CD4-positive, alpha-beta T cell (primary cell): ENCODE measurements at places on chromosomes 5 and 9.
A peak's percentile ranks its signal among the peaks of the same experiment; 100 is the strongest.

DNA sequence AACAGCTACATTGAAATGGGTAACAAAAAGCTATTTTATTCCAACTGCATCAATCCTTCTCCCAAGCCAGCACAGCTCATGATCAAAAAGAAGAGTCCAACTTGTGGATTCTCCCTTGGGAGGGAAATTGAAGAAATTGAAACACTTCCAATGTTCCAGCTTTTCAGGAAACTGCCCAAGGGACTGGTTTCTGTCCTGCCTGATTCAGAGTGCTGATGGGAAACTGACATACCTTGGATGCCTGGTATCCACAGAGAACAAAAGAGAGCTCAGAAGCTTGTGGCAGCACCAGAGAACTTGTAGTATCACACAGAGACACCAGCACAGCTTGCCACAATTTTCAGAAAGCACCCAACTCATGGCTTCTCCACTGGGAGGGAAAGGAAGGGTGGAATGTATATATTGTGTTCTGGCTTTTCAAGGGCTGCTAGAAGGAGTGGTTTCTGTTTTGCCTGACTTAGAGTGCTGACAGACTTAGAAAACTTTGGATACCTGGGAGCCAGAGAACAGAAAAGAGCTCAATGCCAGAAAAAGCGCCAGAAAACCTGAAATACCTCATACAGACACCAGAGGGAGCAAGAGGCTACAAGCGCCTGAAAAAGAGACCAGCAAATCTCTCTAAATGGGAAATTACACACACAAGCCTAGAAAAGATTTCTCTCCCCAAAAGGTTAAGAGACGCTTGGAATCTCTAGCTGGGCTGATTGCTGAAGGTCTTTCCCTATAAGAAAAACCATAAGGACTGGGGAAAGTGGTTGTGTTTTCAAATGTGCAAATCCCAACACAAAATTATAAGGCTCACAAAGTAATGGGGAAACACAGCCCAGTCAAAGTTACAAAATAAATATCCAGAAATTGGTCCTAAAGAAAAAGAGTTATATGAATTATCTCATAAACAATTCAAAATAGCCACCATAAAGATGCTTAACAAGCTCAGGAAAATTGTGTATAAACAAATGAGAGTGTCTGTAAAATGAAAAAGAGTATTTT, 178.8 kb downstream of the SPOCK1 start:
- no peak for DNase-seq

GRCh38 chr5:56422076-56422762, 189.1 kb upstream of the ANKRD55 start:
- no peak for DNase-seq

DNA sequence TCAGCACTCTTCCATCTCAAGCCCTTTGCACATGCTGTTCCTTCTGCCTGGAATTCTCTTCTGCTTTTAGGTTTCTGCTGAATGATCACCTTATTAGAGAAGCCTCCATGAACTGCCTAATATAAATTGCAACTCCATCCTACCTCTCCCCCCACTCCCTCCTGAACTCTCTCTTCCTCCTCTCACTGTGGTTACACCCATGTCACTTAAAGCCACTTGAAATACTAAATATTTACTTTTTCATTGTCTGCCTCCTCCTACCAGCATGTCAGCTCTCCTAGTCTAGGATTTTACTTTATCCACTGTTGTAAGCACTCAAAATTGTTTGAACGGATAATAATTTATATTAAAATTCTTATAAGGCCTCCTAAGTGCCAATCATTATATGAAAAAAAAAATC, 43.8 kb downstream of the ACTL7B start:
- DNase-seq = no peak

- DNase-seq = no peak
These were observed 43.1 kb upstream of the IGFBPL1 start for GRCh38 chr9:38467404-38467803.

DNA sequence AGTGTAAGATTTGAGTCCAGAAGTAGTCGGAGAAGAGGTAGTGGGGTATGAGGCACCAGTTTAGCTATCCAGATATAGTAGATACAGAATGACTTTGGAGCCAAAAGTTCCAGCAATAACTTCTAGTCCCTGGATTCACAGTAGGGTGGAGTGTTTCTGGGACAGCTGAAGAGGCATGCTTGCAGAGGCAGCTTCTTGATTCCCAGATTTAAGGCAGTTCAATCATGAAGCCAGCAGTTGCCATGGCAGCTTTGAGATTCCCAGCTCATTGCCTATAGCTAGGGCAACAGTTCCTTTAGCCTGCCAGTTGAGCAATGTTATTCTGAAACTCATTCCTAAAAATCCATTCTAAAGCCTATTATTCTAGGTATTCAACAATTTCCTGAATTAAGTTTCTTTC, 79.2 kb downstream of the LIX1 start:
- DNase-seq = no peak

DNA sequence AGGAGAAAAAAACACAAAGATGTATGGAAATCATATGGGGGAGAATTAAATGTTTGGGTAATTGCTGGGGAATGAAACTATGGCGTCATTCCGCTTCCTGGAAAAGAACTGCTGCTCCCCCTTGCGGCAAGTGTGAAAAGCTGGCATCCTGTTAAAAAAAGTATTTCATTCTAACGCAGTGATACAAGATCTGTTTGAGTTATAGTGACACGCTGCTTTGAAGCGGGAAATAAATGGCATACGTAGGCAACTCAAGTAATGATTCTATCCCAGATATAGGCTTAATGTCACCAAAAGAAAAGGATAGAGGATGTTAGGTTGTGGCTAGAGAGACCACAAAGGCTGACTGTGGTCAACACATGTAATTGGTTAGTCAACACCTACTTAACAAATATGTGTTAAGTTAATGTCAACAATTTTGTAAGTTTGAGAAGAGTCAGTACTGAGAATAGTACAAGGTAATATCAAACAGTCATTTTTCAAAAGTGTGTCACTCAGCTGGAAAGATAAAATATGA, 70.2 kb upstream of the ALDH1A1 start:
- DNase-seq = peak; percentile 55
